ENCODE measurements at places on chromosomes 1 and 21.

GRCh38 chr1:244841273-244841927, 5.9 kb downstream of the COX20 start:
- DNase-seq: no peak

- DNase-seq: no peak
Observed at GRCh38 chr1:96256130-96256790, 465.3 kb upstream of the PTBP2 start.

DNA sequence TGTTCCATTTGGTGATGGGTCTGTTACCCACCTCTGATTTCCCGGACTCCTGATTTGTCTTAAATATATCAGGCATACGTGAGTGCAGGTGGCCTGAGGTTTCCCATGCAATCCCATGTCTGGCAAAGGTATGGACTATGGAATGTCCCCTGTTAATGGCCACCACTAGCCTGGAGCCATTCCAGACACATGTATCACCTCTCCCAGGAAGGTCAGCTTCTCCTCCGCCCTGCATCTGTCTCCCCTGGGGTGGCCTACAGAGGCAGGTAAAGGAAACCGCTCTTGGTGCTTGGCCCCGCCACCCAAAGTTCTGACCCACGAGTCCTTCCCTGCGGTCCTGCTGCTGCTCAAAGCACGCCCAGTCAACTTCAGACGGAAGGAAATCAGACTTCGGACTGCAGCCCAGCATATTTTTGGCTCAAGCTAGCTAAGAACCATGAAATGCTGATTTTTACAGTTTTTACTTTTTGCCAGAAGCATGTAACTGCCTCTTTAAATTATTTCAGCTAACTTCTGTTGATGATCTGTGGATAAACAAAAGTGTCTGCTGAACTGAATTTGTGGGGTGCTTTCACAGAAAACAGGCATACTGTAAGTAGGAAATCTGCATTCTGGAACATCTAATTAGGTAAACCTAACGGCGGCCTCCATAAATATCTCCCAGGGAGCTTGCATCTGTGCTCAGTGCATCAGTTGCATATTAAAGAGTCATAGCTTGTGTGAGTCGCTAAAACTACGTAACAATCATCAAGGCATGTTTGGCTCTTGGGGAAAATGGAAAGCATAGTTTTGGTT, 105.9 kb downstream of the PCP4 start:
- no peak for DNase-seq

DNA sequence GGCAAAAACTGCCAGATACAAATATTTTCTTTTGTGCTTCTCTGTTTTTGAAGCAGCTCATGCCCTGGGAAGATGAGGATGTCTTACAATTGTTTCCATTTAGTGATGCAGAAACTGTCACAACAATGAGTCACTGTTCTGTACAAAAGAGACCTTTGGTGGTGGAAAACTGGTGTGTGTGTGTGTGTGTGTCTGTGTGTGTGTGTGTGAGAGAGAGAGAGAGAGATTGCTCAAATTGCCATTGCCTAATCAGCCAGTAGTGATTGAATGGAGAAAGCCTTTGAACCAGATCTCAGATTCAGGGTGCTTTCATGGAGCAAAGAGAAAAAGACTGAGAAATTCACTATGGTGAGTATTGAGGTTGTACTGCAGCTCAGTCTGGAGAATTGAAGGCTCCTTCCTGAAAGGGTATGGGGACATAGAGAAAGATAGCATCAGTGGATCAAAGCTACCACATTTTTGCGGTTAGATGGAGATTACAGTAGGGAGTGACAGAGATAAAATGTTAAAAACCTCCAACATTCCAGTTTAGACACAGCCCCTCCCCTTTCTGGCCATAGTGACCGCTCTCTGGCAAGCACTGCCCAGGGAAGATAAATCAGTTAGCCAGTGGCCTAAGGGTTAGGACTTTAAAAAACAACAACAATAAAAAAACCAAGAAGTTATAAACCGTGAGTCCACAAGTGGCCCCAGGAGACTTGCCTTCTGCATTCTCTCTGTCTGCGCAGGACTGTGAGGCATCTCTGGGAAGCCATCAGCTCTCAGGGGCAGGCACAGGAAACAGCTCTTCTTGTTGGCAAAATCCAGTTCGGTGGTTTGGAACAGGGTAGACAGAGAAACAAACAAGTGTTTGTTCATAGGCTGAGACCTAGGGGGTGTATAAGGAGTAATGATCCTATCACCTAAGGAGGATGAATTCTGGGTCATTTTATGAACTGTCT, 406.5 kb downstream of the DUSP10 start:
- DNase-seq: no peak

GRCh38 chr1:187763465-187763864, 934.7 kb downstream of the PLA2G4A start:
- no peak for DNase-seq

- no peak for DNase-seq
Observed at GRCh38 chr1:204872262-204872881, 1.7 kb downstream of the NFASC start.

- no peak for DNase-seq
Observed at GRCh38 chr1:203858055-203858454, 3.3 kb upstream of the SNRPE start.

DNA sequence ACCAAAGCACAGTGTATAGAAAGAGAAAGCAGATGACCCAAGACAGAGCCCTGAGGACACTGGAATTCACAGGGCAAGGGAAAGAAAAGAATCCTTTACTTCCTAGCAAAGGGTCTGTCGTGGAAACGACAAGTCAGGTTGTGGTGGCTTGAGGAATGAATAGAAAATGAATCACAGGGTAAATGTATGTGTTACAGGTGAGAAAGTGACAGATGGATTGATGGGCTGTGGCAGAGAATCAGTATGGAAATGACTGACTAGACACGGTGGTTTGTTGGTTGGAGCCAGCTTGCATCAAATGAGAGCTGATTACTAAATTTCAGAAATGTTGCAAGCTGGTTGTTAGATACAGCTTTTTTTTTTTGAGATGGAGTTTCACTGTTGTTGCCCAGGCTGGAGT, 46.9 kb downstream of the PTP4A2 start:
- DNase-seq: no peak

DNA sequence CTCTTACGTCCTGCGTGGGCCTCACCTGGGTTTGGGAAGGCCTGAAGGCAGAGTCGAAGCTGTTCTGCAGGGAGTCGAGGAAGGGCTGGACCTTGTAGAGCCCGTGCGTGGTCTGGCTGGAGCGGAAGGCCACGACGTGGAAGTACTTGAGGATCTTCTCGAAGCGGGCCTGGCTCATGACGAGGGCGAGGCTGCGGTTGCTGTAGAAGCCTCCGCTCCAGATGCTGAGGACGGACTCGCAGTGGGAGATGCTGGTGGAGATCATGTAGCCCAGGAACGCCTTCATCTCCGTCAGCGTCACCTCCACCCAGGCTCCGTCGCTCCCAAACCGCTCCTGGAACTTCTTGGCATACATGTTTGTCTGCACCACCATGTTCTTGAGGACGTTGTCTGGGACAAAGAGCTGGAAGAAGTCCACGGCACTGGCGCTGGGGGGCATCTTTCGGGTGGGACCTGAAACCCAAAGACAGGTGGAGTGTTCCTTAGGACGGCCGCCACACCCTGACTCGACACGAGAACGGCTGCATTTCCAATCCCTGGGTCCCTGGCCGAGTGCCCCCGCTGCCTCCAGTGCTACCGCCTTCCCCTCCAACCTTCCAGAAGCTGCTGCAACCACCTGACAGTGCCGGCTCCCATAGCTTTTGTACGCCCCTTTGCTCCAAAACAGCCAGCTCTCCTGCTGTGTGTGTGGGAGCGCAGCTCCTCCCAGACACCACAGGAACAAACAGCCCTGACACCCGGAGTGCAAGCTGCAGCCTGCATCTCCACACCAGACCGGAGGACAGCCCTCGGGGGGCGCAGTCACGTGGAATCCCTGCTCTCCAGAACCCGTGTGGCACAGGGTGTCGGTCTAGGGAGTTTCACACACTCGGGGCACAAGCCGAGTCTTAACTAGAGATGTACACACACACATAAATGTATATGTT, 69.0 kb downstream of the PGBD5 start:
- DNase-seq: no peak

DNA sequence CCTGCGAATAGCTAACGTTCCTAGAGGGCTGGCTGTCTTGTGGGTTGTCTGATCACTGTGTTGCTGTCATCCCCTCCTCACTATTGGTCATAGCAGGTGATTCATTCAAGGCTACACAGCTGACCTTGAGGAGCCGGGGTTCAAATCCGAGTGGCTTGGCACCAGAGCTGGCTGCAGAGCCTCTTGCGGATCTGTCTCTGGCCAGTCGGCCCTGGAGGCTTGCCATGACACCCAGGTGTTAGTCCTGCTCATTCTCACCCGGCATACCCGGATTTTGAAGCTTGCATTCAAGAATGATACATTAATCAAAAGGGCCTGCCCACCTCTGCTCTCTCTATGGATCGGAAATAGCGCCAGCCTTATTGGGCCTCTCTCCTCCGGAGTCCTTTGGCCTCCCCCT, 110.4 kb downstream of the DHRS3 start:
- DNase-seq: no peak

- no peak for DNase-seq
Observed at GRCh38 chr1:64184003-64184440, 19.4 kb upstream of the UBE2U start.

DNA sequence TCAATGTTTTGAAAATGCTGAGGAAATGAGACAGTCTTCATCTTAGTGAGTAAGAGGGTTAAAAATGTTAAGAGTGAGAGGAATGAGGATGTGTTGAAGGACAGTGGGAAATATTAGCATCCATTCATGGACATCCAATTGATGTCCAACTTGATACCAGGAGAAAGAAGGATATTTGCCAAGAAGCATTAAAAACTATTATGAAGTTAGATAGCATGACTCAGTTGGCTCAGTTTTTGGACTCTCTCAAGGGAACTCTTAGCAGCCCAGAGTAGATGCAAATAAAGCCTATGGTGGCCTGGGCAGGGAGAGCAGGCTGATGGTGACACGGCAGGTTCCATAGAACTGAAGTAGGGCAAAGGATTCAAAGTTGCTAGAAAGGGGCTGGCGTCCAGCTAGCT, 171.0 kb downstream of the ZZZ3 start:
- no peak for DNase-seq

DNA sequence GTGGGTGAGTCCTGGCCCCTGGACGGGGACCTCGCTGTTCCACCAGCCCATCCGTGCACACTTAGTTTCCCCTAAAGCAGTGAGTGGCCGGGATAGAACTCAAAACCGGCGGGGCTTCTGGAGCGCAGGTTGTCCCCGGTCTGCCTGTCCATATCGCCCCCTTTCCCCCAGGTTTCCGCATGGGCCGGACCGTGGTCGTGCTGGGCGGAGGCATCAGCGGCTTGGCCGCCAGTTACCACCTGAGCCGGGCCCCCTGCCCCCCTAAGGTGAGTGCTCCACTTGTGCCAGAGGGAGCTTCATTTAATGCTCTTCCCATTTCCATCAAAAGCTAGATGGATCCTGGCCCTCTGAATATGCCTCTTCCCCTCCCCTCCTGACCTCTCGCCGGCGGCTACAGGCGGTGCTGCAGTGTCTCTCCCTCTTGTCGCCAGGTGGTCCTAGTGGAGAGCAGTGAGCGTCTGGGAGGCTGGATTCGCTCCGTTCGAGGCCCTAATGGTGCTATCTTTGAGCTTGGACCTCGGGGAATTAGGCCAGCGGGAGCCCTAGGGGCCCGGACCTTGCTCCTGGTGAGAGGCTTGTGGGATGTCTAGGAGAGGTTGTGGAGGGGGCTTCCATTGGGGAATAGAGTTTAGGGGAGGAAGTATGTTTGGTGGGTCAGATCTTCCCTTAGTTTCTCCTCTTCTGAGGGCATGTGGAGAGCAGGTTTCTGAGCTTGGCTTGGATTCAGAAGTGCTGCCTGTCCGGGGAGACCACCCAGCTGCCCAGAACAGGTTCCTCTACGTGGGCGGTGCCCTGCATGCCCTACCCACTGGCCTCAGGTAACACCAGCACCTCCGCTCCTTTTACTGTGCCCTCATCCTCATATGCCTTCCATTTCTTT, 683 bp downstream of the PPOX start:
- DNase-seq: no peak

- no peak for DNase-seq
Observed at GRCh38 chr1:19360016-19360415, 47.9 kb downstream of the SLC66A1 start.

- no peak for DNase-seq
Observed at GRCh38 chr1:193700710-193701355, 514.4 kb upstream of the B3GALT2 start.

DNA sequence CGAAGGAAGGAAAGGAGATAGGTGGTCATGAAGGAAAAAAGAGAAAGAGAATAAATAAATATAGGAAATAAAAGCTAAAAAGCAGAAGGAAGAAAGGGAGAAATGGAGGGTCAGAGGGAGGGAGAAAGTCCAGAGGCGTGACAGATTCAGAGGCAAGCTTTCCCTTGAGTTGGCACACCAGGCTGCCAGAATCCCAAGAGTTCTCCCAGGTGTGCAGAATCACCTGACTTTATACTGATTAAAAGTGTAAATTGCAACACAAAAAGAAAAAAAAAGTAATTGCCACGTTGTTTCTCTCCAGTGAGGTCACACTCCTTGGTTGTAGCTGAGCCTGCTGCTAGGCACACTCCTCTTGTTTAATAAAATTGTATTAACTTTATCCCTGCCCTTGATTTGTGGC, 669.9 kb upstream of the PKN2 start:
- DNase-seq: no peak

- peak; percentile 20 for DNase-seq
Observed at GRCh38 chr1:1144122-1144842, 28.4 kb upstream of the C1orf159 start.

- no peak for DNase-seq
Observed at GRCh38 chr1:42966688-42967612, 8.3 kb upstream of the SLC2A1 start.

DNA sequence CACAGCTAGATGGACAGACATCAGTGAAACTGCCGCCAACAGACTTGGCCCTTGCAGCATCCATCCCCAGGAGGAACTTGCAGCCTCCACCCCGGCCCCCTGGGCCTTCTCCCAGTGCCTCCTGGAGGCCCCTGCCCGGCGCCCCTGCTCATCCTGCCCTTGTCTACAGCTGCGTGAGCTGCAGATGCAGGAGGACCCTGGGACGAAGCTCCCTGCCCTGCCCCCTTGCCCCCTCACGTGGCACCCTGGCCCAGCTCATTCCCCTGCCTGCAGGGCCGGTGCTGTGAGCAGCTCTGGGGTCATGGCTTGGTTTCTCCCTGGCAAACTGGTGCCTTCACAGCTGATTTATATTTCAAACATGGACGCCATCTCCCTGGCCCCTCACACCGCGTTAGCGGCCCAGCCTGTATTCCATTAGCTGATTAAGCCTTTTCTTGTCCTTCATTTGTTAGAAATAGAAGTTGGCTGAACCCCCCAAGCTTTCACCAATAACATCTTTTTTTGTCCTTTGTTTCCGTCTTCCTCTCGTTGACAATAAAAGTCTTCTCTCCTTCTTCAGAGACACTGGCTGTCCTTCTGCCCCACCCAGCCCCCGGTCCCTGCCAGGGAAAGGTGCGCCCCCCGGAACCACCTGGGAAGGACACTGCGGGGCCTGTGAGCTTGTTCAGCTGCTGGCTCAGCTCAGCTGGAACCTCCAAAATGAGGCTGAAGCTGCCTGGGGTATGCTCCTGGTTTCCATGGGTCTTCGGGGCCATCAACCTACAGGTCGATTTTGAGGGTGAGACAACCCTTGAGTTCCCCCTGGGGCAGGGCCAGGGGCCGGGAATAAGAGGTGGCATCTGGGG, 34.0 kb upstream of the SLC19A1 start:
- no peak for DNase-seq

- DNase-seq: no peak
Observed at GRCh38 chr1:11602424-11602823, 51.8 kb downstream of the FBXO2 start.

Measured in stimulated activated CD8-positive, alpha-beta memory T cell treated with anti-CD3 and anti-CD28 coated beads, Interleukin-7, amount 100 ng/mL, for 1 hour (primary cell).